ENCODE measurements at places on chromosomes 2 and 18.

GRCh38 chr2:170641961-170642360, 73.2 kb upstream of the SP5 start:
- no peak for DNase-seq

- no peak for DNase-seq
Measured at GRCh38 chr2:17877811-17878280, 621 bp upstream of the KCNS3 start.

DNA sequence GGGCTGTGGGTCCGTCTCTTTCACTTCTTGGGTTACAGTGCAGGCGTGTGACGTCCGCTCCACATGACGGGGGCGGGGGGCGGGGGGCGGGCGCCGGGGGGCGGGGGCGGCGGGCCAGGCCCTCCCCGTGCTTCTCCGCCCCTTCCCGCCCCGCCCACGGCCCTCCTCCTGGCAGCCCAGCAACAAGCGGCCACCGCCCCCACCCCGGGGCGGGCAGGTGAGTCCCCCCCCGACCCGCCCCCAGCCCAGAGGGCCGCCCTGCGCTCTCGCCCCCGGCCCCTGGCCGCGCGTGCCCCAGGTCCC, 3.6 kb downstream of the ZNF516 start:
- peak; percentile 33 for DNase-seq

DNA sequence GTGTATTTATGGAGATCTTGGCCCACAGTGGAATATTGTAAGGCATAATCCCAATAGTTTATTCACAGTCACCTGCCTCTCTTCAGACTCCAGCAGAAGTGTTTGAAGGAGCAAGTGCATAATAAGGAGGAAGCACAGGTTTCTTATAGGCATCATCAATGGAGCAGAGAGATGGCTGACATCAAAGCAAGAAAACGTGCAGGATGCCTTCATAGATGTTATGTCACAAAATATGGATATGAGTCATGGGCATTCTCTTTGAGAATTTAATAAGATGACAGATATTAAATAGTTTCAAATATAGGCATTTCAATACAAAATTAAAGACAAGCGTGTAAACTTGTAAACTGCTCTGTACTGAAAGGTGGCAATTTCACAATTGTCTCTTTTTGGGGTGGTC, 4.0 kb upstream of the RND3 start:
- no peak for DNase-seq

- DNase-seq = no peak
Measured at GRCh38 chr2:191228861-191229260, 16.3 kb upstream of the MYO1B start.

GRCh38 chr2:42987112-42987922, 194.9 kb upstream of the HAAO start:
- peak; percentile 6 for DNase-seq

- DNase-seq = no peak
Measured at GRCh38 chr2:239687441-239687840, 286.6 kb upstream of the HDAC4 start.

DNA sequence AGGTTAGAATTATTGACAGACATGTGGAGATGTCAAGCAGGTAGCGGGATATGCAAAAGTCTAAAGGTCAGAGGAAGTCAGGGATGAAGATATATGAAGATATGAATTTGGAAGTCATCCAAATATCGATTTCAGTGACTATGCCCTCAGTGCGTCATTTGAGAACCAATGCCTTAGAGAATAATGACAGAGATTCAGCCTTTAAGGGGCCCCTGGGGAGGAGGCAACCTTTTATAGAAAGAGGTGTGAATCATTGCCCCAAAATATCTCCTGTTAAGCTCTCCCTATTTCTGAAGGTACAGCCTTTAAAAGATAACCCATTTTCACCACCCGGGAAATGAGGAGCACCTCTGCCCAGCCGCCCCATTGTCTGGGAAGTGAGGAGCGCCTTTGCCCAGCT, 223.4 kb downstream of the NCKAP5 start:
- DNase-seq = no peak

GRCh38 chr2:2333076-2333475, 2.0 kb upstream of the MYT1L start:
- DNase-seq = no peak

- no peak for DNase-seq
Measured at GRCh38 chr2:191115804-191116203, 35.0 kb downstream of the STAT4 start.

- peak; percentile 2 for DNase-seq
Measured at GRCh38 chr2:11744631-11745394, 1.6 kb upstream of the LPIN1 start.

GRCh38 chr18:56224669-56225561, 413.5 kb downstream of the TXNL1 start:
- no peak for DNase-seq
